Heart left ventricle (tissue), 16 donors: ENCODE measurements at places on chromosomes 2 and 18.
A peak's percentile ranks its signal among the peaks of the same experiment; 100 is the strongest.

DNA sequence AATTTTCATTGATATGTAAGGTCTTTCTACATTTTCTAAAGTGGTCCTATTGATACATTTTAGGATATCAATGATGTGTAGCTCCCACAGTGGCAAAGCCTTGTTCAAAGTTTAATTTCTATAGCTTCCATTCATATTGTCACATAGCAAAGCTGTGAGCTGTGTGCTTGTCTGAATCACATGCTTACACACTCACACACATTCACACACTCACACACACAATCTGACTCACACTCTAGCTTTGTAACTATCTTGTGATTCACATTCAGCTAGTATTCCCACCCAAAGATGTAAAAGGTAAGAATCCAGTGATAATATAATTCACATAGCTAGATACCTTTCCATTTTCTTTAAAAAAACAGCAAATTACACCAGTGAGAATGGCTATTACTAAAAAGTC is 58.7 kb downstream of the MAPRE2 start:
- no peak for DNase-seq

GRCh38 chr2:205773989-205774388 is 91.7 kb downstream of the NRP2 start:
- no peak for DNase-seq

- no peak for DNase-seq
Observed at GRCh38 chr2:66362701-66363100, 72.2 kb upstream of the MEIS1 start.

DNA sequence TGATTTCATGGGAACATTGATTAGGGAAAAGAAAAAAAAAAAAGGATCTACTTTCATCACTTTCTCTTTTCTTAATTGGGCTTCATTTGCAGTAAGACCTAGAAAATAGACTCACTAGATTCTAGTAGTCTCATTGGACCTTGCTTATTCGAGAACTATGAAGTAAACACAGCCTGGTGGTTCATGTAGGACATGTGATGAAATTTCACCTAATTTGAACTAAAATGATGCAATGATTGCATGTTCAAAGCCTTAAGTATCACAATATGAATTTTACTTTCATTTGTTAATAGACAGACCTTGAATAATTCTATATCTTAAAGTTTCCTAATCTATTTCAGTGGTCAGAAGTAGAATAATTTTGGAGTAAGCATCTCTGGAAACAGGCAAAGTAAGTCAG is 688.9 kb upstream of the NRXN1 start:
- DNase-seq, result no peak

GRCh38 chr2:11647834-11648600 is 22.0 kb downstream of the NTSR2 start:
- no peak for DNase-seq

DNA sequence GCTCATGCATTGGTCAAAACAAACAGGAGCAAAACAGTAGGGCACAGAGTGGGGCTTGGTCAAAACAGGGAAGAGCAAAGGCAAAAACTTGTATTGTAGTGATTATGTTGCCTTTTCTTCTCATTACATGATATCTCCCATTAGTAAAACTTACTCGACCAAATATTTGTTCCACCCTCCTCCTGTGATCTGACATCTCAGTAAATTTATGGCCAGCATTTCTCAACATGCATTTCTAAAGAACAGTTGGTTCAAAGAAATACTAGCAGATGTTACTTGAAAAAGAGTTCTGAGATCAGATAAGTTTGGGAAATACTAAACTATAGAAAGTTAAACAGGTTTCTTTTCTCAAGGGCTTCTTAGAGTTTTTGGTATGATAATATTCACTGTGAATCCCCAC is 423.1 kb downstream of the FIGN start:
- DNase-seq, result no peak

- DNase-seq, result no peak
Observed at GRCh38 chr2:3610881-3611505, 16.1 kb downstream of the COLEC11 start.

GRCh38 chr18:74248189-74248588 is 43.6 kb downstream of the CYB5A start:
- no peak for DNase-seq

DNA sequence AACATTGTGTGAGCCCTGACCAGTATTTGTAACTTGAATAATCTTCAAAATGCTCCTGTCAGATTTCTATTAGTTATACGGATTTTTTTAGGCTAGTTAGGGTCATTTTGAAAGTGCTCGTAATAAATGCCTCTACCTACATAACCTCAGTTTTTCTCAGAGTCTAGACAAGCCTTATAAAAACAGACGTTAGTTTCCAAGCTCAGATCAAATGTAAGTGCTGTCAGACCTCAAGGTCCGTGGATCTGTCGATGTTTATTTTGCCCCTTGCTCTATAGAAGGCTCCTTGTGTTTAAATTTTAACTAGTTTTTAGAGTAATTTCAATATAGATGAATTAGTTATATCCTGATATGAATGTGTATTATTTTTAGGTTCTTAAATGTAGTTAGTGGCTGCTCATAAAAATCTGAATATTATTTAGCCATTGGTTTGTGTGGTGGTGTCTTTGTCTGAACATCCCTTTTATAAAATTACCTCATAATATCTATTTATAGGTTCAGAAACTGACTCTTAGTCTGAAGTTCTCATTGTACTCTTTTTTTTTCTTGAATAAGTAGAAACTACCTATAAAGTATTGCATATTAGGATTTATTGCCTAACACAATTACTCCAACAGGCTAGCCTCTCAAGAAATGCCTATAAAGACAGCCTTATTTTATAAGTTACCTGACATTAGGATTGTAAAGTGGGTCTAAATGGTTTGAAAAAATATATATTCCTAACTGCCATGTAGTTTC is 71.1 kb downstream of the MTA3 start:
- no peak for DNase-seq

- no peak for DNase-seq
Observed at GRCh38 chr18:41814651-41815050, 140.4 kb upstream of the PIK3C3 start.

DNA sequence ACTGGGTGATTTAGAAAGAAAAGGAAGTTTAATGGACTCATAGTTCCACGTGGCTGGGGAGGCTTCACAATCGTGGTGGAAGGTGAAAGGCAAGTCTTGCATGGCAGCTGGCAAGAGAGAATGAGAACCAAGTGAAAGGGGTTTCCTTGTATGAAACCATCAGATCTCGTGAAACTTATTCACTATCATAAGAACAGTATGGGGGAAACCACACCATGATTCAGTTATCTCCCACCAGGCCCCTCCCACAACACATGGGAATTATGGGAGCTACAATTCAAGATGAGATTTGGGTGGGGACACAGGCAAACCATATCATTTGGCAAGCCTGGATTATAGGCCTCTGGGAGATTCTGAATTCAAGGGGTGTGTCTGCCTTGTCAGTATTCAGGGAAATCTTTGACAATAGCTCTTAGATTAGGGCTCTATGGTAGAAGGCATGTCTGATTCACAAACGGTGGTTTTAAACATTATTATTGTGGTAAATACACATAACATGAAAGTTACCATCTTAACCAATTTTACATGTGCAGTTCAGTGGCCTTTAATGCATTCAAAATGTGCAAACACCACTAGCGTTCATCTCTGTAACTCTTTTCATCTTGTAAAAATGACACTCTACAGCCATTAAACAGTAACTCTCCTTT is 15.3 kb upstream of the PLB1 start:
- DNase-seq, result no peak

DNA sequence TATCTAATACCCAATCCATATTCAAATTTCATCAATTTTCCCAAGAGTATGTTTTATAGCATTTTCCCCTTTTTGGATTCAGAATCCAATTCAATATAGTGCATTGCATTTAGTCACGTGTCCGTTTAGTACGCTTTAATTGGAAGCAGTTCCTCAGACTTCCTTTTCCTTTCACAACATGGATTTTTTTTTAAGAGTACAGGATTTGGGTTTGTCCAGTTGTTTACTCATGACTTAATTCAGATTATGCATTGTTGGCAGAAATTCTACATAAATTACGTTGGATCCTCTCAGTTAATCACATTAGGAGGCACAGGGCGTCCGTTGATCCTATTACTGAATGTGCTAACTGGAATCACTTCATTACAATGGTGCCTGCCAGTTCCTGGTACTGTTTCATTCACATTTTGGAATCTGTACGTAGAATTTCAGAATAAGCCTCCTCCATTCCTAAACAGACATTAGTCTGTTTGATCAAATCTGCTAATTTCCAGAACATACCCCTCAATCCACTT is 70.0 kb upstream of the ATIC start:
- DNase-seq, result no peak

DNA sequence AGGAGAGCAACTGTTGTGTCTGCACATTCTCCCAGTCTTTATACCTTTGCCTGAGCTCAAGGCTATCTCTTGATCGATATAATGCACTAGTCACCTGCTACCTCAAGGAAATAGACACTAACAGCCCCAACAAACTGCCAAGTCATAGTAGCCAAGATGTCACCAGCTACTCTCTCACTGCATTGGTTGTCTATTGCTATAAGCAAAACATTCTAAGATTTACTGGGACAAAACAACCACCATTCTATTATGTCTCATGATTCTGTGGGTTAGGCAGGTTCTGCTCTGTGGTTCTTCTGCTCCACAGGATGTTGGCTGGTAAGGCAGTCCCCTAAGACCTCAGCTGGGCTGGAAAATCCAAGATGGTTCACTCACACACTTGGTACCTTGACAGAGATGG is 28.5 kb upstream of the MLPH start:
- no peak for DNase-seq

DNA sequence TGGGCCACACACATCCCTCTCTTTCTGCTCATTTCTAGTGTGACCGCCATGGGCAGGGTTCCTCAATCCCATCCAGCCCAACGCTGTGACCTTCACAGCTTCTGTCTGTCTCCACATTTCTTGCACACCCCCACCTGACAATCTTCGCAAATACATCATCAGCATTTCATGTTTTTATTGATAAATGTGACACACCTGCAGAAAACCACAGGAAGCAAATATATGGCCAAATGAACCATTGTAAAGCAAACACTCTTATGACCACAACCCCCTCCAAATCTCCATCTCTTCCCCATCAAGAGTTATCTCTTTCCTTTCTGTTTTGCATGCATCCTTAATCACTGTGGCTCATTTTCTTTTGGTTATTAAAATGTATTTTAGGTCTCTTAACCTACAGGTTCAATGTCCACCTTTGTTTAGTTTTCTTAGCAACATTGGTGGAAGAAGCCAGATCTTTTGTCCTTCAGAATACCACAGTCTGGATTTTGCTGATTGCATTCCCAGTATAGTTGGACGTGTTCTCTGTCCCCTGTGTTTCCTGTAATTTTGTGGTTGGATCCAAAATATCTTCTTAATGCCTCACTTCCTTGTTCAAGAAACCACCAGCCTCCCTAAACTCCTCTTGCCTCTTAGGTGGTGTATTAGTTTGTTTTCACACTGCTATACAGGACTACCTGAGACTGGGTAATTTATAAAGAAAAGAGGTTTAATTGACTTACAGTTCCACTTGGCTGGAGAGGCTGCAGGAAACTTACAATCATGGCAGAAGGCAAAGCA is 9.8 kb upstream of the NCK2 start:
- no peak for DNase-seq

DNA sequence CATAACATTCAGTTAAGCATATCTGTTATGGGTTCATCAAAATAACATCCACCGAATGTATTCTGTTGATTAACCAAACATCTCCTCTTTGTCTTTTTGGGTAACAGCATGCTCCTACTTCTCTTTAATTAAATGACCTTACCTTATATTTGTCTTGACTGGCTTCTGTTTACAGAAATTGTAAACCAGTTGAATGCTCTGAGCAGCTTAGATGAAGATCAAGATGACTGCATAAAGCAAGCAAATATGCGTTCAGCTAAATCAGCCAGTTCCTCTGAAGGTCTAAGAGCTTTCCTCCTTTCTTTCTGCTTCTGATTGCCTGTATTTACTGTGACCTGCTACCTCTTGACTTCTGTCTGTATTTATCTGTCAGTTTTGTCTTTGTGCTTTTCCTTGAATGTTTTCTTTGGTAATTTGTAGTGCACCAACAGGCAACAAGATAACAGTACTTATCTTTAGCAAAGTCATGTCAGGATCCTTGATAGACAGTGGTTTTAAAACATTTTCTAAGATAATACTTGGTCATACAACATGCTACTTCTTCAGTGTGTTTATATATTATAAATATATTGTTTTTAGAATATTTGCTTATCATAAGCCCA is 152.8 kb downstream of the EHBP1 start:
- no peak for DNase-seq

DNA sequence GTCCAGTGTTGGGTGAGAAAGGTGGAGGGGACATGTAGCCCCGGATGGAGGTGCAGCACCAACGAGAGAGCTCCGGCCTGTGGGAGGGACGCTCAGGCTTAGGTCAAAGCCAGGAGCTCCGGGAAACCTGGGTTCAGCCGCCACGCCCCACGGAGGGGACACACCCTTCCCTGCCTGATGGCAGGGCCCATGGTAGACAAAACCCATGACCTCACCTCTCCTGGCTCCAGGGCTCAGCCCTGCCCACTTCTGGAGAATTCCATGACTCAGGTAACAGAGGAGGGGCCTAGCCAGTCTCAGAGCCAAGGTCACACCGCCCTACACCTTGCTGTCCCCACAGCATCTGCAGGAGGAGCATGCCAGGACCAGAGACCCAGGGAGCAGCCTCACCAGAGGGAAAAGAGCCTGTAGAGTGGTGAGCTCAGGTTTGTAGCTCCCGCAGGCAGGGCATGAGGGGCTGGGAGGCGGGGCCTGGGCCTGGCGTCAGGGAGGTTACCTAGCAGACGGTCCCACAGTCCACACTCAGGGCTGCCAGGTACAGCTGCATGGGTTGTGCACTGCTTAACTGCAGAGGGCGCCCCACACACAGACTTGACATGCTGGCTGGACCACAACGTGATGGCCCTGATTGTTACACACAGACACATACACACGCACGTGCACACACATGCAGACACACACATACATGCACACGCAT is 70.8 kb upstream of the SMAD7 start:
- peak; percentile 25 for DNase-seq

DNA sequence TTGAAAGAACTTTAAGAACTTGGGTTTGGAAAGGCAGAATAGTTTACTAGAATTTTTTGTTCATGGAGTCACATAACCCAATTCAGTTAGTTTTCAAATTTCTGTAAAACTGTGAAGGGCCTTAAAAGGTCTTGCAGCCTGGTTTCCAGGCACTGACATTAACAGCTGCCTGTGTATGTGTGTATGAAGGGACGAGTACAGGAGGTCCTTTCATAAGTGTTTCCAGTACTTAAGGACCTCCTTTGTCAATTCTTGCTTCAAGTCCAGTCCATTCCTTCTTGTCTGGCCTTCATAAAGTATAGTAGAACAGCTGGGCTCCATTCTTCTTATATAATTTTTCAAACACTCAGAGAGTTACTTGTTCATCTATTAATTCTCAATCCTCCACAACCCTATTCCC is 136.5 kb downstream of the NR4A2 start:
- no peak for DNase-seq

DNA sequence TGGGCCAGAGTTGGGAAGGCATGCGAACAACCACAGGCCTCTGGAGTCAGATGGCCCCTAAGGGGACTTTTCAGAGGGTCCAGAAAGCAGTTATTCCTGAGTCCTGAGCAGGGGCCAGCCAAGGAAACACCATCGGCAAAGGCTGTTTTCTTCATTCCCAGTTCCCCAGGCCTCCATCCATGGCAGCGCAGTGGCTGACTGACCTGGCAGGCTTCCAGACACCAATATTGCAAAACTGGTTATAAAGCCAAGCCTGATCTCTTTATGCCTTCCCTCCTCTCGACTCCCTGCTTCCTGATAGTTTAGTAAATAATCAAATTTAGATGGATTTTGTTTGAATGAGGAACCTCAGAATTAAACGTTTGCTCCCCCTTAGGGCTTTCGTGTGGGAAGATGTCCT is 133.4 kb upstream of the ITGA6 start:
- DNase-seq, result no peak

- no peak for DNase-seq
Observed at GRCh38 chr18:36513556-36513955, 216.0 kb downstream of the FHOD3 start.

GRCh38 chr2:235054475-235054874 is 102.7 kb downstream of the SH3BP4 start:
- DNase-seq, result no peak
